ENCODE measurements at places on chromosomes 4 and X.

- DNase-seq, result no peak
Measured at GRCh38 chr4:100079264-100079663, 111.0 kb downstream of the DDIT4L start.

- DNase-seq, result no peak
Measured at GRCh38 chrX:149903889-149904748, 23.1 kb downstream of the MAGEA8 start.

GRCh38 chr4:146095091-146095690 lies 80.3 kb upstream of the LSM6 start:
- peak; percentile 43 for DNase-seq

GRCh38 chrX:10939424-10939823 lies 171.7 kb upstream of the HCCS start:
- peak; percentile 32 for DNase-seq

DNA sequence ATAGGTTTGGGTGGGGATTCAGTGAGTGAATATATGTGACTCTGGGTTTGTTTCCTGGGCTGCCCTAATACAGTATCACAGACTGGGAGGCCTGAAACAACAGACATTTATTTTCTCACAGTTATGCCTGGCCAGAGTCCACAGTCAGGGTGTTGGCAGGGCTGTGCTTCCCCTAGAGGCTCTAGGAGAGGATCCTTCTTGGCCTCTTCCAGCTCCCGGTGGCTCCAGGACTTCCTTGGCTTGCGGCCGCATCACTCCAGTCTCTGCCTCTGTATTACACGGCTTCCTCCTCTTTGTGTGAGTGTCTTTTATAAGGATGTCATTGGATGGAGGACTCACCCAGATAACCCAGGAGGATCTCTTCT lies 5.2 kb upstream of the JAKMIP1 start:
- no peak for DNase-seq

- DNase-seq, result no peak
Measured at GRCh38 chr4:138097912-138098600, 144.1 kb downstream of the SLC7A11 start.

DNA sequence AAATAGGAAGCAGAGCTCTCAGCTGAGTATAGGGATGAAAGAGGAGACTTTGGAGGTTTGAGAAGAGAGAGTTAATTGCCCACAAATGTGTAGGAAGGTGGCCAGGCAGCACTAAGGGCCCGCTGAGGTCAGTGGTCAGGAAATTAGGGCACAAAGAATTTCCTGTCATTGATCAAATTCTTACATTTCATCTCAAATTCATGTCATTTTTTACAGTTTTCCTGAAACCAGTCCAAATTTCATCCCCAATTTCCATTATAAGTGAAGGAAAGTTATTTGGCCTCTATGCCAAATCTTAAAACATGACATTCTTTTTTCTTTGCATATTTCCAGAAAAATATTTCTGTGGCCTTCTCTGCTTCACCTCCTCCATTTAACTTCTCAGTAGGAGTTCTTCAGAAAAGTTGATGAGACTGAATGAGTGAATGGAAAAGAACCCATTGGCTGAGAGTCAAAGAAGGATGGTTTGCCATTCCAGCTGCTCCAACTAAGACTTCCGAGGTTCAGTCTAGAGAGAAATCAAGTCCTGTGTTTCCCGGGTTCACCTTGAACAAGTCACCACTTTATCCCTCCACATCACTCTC lies 68.7 kb upstream of the SPRY1 start:
- no peak for DNase-seq

DNA sequence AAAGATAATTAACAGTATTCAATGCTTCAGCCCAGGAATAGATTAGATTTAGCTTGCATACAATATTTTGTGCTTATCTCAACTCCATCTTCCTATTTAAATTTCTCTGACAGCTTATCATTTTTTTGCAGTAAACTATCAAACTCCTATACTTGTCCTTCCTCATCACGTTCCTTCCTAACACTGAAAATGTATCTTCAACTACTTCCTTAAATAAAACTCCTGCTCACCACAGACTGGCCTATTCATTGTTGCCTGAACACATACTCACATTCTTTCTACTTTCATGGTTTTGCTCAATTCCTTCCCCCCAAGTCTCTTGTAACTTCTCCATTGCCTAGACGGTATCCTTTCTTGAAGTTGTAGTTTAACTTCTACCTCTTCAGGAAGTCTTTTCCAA lies 28.5 kb upstream of the PTPN13 start:
- no peak for DNase-seq

- DNase-seq, result no peak
Measured at GRCh38 chr4:98026362-98026761, 116.9 kb downstream of the STPG2 start.

- DNase-seq, result peak; percentile 24
Measured at GRCh38 chr4:98446499-98447375, 185.6 kb downstream of the RAP1GDS1 start.

DNA sequence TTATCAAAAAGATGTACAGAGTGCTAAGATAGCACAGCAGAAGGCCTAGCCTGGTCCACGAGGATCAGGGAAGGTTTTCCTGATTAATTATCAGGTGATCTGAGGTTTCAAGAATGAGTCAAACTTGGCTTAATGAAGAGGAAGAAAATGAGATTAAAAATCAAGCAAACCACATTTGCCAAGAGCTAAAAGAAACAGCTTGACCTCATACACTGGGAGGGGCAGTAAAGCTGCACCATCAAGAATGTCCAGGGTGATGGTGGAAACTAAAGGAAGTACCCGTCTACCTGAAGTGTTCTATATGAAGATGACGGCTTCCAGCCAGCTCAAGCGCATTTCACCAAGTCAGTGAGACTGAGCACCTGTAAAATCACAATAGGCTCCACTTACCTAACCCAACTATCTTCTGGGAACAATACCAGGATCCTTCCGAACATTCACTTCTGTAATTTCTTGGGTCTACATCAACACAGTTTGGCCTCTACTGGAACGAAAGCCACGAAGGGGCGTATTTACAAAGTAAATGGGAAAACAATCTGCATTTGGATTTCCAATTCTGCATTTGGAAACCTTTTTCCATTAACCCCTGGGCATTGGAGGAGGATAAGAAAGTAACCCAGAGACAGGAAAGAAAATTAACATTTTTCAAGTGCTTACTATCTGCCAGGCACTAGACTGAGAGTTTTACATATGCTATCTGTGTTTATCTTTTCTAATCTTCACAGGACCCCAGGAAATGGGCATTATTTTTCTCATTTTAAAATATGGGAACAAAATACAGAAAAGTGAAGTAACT lies 114.0 kb upstream of the DCLK2 start:
- DNase-seq, result no peak

DNA sequence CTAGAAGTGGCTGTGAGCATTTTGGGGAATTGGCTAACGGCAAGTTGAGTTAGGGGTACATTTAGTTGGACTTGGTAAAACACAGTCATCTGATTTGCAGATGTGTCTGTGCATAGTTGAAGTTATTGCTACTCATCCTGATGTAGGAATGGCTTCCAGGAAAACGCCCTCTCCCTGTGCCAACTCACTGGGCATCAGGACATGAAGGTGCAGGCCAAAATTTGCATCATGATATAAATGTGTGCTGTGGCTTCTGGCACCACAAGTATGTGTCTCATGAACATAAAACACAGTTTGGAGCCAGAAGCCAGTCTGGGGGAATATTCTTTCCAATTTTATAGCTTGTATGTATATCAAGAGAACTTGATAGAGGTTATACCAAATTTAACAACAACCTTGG lies 54.2 kb upstream of the CBR4 start:
- no peak for DNase-seq

DNA sequence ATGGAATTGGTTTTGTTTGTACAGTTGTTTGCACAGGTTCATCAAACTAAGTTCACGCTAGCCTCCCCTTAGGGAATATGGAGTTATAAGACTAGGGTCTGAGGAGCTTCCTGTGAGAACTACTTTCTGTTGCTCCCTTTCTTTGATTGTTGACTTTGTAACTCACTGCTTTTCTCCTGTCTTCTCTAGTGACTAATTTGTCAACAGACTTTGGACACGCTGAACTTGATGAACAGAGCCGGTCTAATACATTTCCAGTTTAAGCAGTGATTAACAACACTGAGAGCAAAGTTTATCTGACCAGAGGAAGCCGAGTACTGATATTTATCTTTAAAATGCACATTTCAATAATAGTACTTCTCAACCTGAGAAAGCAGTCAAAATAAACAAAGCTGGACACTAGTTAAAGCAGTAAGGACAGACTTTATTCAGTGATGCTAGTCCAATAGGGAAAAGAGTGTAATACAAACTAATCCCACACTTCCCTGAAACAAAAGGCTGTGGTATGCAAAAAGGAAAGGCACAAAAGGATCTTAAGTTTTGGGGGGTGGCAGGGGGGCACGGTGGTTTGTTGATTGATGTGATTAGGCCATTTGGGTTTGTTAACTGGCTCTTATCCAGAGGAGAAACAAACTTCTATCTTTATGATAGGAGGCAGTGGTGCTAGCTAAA lies 2.7 kb upstream of the NUDT9 start:
- DNase-seq, result no peak

DNA sequence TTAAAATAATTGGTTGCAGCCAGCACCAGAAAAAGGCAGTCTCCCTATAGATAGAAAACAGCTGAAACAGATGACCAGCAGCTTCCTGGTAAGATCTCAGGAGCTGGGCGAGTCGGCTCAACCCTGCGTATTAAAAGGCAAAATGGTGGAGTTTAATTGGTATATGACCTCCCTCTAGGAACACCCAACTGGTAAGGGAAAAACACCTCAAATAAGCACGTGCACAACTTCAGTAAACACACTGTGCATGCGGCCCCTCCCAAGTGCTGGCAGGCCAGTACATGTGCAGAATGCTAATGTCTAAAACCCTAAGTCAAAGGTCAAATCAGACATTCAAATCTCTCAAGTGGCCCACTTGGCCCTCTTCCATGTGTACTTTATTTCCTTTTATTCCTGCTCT lies 103.2 kb upstream of the PDE5A start:
- no peak for DNase-seq

GRCh38 chrX:23628131-23628530 lies 39.2 kb upstream of the PRDX4 start:
- no peak for DNase-seq

DNA sequence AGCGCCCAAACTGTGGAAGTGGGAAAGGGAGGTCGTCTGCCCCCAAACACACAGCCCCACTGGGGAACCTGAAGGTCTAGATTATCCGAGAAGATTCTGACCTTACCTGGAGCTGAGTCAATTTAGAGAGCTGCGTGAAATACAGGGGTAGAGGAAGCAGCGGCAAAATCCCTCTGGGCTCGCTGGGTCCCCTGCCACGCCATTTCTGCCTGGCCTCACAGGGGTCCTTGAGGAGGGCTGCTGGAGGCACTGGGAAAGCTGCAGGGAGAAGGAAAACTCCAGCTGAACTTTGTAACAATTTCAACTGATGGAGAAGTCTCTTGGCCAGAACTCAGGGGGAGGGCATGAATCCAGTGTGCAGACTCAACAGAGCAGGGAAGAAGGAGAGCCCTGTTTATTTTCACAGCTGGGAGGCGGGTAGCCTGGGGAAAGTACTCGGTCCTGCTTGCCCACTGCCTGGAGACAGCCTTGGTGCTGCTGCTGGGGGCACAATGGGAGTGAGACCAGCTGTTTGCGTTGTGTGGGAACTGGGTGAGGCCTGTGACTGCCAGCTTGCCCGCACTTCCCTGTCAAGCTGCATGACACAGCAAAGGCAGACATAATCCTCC lies 93.2 kb upstream of the MAPK10 start:
- DNase-seq, result peak; percentile 16

GRCh38 chrX:14050709-14051108 lies 21.0 kb upstream of the GEMIN8 start:
- peak; percentile 47 for DNase-seq

- no peak for DNase-seq
Measured at GRCh38 chrX:33808636-33809035, 323.5 kb downstream of the FAM47A start.

GRCh38 chr4:137274404-137274803 lies 257.9 kb downstream of the PCDH18 start:
- peak; percentile 23 for DNase-seq

DNA sequence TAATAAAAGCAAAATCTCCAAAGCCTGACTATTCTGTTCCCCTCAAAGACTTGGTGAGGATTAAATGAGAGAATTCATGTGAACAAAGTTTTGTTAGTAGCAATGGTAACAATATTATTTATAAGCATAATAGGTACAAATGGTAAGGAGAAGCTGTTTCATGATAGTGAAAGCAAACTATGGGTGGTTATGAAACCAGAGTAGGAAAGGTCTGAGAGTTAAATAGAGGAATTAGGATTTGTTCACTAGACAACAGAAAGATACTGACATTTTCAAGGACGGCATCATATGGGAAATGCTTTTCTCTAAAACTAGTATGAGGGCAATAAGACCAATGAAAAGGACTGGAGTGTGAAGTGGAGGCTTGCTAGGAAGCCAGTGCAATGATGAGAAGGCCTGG lies 128.6 kb upstream of the FTHL17 start:
- DNase-seq, result no peak

- no peak for DNase-seq
Measured at GRCh38 chr4:10303291-10303690, 153.9 kb downstream of the ZNF518B start.

DNA sequence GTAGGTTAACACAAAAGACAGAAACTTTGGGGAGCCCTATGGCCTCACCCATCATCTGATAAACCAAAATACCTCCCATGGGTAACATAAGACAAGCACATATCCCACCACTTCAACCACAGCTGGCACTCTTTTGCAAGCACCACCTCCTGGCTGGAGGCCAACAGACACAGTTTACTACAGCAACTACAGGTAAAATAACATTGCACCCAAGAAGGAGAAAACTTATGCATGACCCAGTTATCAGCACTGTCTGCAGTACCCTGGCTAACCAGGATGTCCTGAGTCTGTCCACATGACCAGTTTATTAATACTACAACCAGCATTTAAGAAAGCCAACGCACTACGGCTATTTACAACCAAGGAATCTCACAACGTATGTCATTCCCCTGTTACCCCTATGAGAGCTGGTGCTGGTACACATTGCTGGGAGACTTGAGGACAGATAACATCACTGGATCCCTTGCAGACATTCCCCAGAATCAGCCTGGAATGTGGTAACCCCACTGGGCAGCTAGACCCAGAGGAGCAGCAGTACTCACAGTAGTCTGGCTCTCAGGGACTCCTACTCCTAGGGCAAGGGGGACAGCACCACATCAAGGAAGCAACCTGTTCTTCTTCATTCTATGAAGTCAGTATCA lies 32.0 kb downstream of the ELF2 start:
- DNase-seq, result no peak

DNA sequence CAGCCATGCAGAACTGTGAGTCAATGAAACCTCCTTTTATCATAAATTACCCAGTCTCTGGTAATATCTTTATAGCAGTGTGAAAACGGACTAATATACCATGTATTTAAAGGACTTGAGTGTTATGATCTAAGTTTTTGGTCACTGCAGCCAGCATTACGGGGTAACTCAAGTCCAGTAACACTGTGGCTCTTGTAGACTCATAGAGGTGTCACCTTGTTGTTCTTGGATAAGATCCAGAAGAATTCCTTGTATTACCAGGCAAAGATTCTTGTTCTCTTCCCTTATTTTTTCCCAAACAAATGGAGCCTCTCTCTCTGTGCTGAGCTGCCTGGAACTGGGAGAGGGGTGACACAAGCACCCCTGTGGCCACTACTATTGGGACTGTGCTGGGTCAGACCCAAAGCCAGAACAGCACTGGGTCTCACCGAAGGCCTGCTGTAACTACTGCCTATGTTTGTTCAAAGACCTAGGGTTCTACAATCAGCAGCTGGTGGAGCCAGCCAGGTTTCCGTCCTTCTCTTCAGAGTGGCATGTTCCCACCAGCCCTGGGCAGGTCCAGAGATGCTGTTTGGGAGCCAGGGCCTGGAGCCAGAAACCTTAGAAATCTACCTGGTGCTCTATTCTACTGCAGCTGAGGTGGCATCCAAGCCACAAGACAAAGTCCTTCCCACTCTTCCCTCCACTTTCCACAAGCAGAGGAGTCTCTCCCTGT lies 43.7 kb upstream of the MED14 start:
- peak; percentile 30 for DNase-seq

Data from fibroblast of skin of abdomen (primary cell).